DMS53 (cell line): ENCODE measurements at places on chromosomes 3 and 15.

- no peak for DNase-seq
Measured at GRCh38 chr3:167742338-167742737, 6.8 kb downstream of the SERPINI1 start.

- DNase-seq = no peak
Measured at GRCh38 chr3:192054881-192055280, 593.9 kb downstream of the PYDC2 start.

DNA sequence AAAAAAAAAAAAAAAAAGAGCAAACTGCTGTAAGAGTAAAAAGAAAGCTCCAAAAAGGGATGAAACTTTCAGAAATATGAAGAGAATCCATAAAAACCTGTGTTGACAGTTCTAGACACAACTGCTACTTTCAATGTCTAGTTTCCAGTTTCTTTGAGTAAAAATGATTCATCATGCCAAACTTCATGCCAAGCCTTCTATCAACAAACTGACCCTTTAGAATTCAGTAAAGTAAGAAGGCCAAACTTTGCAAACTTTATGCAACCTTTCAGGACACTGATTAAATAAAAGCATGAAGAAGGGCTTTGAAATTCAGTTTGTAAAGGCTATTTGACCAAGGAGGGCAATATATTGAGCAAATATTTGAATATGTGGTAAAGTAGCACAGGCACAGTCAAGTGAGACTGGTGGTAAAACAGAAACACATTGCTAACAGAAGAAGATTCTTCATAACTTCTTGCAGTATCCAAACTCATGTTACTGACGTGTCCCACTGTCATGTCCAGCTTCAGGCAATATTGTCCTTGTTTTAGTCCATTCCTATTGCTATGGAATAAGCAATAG lies 56.3 kb upstream of the CFAP20DC start:
- peak; percentile 2 for DNase-seq

GRCh38 chr15:55587321-55588069 lies 650 bp downstream of the PYGO1 start:
- peak; percentile 67 for DNase-seq

DNA sequence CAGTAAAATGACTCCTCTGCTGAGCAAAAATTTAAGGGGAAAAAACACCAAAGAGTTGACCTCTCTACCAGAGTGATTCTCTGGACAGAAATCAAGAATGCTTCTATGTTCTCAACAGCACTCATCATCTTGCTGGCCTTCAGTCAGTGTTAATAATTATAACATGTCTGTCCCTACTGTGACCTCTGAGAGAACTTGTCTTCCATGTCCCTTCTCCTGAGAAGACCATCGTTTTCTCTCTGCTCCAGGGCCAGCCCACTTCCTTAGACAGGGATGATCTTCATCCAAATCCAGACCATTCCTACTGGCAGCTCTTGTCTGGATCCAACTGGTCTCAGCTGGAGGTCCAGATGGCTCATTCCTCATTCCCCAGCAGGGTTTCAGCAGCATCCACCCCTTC lies 139.0 kb upstream of the NECTIN3 start:
- no peak for DNase-seq

DNA sequence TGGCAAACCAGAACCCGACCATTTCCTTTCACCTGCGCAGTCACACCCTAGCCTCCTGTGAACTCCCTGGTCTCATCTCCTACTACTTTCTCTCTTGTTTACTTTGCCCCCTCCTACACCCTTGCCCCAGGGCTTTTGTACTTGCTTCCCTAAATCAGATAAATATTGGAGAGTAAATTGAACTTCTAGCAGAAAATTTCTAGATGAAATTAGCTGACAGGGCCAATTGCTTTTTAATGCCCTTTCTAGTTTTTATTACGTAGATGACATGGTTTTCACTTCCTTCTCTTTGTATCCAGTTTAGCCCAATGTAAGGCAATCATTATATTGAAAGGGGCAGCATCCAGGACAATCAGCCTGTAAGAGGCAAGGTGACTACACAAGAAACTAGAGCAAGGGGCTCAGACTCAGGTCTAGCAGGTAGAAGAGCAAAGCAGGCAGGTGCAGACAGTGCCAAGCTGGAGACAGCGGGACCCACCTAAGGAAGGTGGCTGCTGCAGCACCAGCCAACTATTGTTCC lies 56.2 kb upstream of the TOPAZ1 start:
- DNase-seq = no peak

GRCh38 chr15:89455535-89455934 lies 40.8 kb downstream of the RHCG start:
- peak; percentile 54 for DNase-seq

GRCh38 chr3:108834551-108834950 lies 12.0 kb downstream of the TRAT1 start:
- DNase-seq = no peak

GRCh38 chr3:22490747-22491146 lies 712.4 kb upstream of the UBE2E2 start:
- DNase-seq = no peak

DNA sequence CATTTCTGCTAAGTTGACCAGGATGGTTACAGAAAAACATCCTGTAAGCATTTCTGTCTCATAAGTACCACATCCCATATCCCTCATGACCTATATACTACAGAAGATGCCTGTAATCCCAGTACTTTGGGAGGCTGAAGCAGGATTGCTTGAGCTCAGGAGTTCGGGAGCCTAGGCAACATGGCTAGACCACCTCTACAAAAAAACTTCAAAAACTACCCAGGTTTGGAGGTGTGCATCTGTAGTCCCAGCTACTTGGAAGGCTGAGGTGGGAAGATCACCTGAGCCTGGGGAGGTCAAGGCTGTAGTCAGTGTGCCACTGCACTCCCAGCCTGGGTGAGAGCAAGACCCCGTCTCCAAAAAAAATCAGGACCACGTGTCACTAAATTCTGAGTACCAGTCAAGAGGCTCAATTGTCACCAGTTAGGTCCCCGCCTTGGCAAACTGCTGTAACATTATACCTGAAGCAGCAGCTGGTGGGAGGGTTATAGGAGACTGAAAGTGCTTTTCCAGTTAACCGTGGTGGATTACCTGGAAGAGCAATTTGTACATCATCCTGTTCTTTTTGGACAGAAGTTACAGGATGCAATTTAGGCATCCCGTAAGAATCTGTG lies 6.2 kb downstream of the RPL32 start:
- DNase-seq = no peak

- DNase-seq = no peak
Measured at GRCh38 chr3:52600258-52600657, 63.9 kb downstream of the UQCC5 start.

- DNase-seq = no peak
Measured at GRCh38 chr15:90571063-90571541, 41.4 kb downstream of the CRTC3 start.

GRCh38 chr3:184648636-184649035 lies 63.2 kb downstream of the MAGEF1 start:
- no peak for DNase-seq

GRCh38 chr15:44144184-44144583 lies 50.9 kb downstream of the FRMD5 start:
- no peak for DNase-seq

DNA sequence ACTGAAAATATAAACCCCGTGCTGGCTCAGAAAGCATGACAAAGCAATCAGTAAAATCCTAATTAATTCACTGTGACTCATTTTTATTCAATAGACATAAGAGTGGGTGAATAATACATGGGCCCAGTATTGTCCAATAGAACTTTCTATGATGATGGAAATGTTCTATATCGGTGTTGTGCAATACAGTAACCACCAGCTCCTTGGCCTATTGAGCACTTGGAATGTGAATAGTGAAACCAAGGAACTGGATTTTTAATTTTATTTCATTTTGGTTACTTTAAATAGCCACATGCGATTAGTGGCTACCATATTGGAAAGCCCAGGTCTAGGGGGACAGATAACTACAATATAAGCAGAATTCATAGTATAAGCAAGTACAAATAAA lies 69.8 kb upstream of the PPP2R3A start:
- no peak for DNase-seq

- DNase-seq = peak; percentile 51
Measured at GRCh38 chr15:90903733-90904536, 833 bp downstream of the MAN2A2 start.

DNA sequence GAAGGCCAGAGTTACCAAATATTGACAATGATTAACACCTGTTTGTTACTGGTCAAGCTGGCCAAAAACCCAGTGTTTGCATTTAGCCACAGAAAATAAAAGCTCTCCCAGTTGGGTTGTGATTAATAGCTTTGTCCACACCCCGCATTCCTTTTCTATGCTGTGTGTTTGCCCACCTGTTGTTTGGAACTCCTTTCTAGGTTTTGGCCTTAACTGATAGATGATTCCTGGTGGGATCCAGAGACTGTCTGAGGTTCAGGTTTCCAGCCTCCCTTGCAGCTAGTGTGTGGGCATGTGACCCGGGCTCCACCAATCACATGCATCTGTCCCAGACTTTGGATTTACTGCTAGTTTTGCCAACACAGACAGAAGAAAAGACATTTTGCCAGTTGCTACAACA lies 83.8 kb downstream of the PTPRG start:
- peak; percentile 79 for DNase-seq

DNA sequence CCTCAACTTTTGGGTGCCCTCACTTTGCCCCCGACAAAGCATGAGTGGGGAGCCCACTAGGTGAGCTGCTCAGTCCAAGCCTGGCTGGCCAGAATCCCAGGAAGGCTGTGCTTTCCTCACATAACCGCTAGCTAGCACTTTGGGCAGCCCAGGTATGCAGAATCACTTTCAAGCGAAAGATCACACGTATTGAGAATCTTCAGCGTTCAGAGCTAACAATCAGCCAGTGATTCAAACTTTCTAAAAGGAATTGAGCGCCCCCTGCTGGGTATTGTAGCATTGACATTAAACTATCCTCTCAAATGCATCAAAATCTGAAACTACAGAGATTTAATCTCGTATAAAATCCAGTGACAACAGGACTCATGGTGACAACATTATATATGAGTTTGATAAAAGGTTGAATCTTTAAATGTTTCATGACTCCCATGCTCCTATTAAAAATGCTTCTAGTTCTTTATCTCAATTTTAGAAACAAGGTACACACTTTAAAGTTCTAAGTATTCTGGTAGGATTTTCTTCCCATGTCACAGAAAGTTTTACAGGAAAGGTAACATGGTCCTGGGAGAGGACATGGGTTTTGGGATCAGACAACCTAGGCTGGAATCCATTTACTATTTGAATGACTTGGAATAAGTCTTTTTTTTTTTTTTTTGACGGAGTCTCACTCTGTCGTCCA lies 11.8 kb downstream of the ANAPC13 start:
- DNase-seq = peak; percentile 85

- no peak for DNase-seq
Measured at GRCh38 chr3:195040094-195040493, 230.9 kb downstream of the XXYLT1 start.

DNA sequence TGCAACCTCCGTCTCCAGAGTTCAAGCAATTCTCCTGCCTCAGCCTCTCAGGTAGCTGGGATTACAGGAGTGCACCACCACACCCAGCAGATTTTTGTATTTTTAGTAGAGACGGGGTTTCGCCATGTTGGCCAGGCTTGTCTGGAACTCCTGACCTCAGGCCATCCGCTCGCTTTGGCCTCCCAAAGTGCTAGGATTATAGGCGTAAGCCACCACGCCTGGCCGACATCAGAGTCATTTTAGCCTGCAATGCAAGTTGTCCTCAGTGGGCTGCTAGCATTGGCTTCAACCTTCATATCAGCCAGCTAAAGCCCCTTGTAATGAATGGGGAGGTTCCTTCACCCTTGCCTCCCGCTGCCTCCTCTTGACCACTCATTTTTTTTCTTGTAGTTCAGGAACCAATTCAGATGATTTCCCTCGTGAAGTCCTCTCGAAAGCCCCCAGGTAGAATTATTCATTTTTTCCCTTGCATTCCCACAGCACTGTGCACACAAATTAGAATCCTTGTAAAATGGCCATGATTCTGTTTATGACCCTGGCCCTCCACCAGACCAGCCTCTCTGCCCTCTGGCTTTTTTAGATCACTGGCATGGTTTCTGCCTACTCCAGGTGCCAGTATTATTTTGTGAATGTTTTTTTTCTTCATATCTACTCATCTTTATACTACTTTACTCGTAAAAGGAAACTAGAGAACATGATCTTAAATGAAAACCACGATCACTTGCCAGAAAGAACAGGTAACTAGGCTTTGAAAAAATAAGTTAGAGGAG lies 29.1 kb downstream of the FLNB start:
- DNase-seq = no peak

- DNase-seq = no peak
Measured at GRCh38 chr15:51263726-51264125, 74.7 kb downstream of the CYP19A1 start.

- DNase-seq = no peak
Measured at GRCh38 chr3:58867621-58868020, 182.2 kb downstream of the CFAP20DC start.

GRCh38 chr3:183267140-183267539 lies 14.1 kb downstream of the B3GNT5 start:
- no peak for DNase-seq

- no peak for DNase-seq
Measured at GRCh38 chr3:141294301-141294700, 62.7 kb downstream of the PXYLP1 start.

DNA sequence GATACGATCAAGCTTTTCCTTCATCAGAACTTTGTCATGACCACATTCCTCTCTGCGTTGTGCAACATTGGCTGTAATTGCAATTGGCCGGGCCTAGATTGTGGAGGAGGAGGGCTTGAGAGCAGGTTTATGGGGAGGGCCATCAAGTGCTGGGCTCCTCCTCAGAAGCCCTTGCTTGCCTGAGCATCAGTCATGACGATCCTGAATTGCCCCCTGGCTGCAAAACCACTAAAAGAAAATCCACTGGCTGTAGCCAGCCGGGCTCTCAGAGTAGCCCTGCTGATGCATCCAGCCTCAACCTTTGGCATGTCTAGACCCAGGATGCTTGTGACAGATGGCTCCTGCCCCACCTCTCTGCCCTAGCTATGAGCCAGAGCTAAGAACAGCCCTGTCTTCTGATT lies 13.4 kb upstream of the TRH start:
- no peak for DNase-seq

- no peak for DNase-seq
Measured at GRCh38 chr3:10888518-10889090, 72.6 kb downstream of the SLC6A11 start.

- no peak for DNase-seq
Measured at GRCh38 chr15:72797834-72798233, 14.3 kb upstream of the ADPGK start.

DNA sequence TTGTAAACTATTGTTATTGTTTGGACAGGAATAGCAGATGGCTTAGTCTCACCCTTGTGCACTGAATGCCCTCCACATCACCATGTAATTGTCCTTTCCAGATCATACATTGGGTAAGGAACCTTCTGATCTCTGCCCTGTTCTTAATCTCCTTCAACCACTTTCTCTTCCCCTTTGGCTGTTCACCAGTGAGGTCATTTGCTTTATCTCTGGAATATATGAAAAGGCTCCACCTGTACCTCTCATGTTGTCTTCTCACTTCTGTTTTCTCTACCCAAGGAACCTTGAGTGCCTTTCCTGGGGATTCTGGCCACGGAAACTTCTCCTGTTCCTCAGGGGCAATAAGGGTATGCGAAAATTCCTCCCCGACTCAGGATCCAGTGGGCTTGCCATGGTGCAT lies 28.5 kb downstream of the MCTP2 start:
- no peak for DNase-seq
